NCI-H187 treated with DMSO at 0.1 percent for 48 hours (cell line): ENCODE measurements at places on chromosomes 12 and 14.

DNA sequence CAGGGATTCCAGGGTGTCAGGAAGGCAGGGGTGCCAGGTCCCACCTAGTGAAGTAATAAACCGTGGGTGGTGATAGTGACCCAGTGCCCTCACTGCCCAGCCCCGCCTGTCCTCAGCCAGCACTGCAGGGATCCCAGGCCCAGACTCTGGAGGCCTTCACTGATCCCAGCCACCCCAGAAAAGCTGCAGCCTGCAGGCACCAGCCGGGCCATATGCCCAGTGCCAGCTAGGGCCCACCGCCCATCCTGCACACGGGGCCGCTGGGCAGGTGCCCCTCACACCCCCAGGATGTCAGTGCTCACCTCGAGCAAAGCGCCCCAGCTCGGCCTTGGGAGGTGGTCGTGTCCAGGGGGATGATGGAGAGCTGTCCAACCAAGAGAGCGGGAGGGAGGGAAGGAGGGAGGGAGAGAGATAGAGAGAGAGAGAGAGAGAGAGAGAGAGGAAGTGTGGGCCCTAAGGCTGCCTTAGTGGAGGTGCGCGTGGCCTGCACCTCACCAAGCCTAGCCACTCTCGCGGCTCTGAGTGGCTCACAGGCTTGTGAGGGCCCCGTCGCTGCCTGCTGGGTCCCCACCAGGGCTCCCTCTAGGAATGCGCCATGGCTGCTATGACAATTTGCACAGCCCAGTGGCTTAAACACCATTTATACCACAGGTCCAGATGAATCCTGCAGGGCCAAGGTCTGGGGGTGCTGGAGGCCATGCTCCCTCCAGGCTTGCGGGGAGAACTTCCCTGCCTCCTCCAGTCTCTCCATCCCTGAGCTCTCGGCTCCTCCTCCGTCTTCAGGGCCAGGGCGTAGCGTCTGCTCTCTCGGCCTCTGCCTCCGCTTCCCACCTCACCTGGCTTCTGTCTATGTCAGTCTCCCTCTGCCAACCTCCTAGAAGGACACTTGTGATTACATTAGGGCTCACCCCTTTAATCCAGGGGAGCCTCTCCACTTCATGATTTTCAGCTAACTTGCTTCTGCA is 401.0 kb downstream of the TMEM121 start:
- no peak for DNase-seq

DNA sequence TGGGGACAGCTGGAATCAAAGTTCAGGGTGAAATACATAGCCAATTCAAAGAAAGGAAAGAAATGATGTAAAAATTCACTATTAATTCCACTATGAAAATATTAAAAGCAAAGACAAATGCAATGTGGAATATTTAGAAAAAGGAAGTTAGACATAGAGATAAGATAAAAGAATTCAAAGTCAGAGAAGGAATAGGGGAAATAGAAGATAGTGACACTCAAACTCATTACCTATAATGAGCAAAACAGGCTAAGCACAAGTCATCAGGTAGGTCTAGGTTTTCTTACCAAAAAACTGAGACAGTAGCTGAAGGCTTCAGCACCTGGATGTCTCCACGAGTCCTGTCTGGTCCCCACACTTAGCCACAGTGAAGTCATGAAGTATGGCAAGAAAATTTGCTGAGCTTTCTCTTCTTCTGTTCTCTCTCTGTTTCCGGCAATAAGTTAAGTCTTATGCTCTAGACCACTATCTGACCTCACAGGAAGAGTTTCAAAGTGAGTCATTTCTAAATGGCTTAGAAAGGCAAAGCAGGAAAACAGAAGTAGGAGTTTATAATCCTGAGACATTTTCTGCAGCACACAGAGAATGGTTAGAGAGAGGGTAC is at the start of gene C3AR1:
Gene C3AR1, minus strand, starts transcription at position 369 of the 604 bp plus-strand sequence. CDS start 6,174 bp downstream, outside the sequence.
- no peak for DNase-seq

DNA sequence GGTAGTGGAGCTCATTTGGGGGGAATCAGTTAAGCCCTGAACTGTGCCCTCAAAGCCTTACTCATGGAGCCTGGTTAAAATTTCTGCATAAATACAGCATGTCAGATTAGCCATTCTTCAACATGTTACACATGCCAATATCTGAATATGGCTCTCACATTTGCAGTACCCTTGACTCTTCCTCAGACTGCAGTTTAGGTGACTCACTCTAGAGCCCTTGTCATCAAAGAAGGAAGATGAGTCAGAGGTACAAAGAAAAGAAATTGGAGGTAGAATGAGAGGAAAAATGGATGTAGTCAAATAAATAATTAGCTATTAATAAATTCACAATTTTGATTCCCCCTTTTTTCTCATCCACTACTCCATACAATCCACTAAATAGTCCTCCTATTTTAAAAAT is 23.6 kb upstream of the OR4K2 start:
- DNase-seq = no peak

DNA sequence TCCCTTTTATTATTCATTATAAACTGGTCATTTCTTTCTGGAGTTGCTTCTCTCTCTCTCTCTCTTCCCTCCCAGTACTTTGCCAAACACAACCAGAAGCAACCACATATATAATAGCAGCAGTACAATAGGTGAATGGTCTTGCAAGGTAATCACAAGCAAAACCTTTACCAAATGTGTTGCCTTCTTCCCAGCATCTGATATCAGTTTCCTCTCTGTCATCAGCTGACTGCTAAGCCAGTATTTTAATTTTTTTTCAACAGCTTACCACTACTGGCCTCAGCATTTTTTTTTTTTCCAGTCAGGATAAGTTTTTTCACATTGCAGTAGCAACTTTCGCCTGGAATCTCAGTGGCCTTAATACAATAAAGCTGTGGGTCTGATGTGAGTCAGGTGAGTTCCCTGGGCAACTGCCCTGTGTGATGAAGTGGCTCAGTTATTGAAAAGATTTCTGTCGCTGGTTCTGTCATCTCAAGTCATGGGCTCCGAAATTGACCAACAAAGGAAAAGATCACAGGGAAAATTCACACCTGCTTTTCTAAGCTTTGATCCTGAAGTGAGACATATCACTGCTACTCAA is 282.5 kb upstream of the AMIGO2 start:
- no peak for DNase-seq

DNA sequence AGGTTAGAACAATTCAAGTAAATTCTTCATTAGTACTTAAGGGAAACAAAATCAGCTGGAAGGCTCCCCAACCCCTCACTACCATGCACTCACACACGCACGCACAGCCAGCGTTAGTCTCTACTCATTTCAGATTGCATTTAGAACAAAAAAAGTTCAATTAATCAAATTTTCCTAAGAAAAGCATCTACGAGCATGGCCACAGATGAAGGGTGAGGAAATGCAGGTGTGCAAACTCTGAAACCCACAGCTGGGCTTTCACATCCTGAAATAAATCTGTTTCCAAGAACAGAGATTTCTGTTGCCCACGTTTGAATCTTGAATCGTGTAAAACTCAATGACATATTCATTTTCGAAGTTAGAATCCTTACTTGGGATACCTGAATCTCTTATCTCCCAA is 62.6 kb downstream of the SEL1L start:
- DNase-seq = no peak

- DNase-seq = no peak
These were observed 397.3 kb downstream of the ZFP36L1 start for GRCh38 chr14:68395604-68396003.

DNA sequence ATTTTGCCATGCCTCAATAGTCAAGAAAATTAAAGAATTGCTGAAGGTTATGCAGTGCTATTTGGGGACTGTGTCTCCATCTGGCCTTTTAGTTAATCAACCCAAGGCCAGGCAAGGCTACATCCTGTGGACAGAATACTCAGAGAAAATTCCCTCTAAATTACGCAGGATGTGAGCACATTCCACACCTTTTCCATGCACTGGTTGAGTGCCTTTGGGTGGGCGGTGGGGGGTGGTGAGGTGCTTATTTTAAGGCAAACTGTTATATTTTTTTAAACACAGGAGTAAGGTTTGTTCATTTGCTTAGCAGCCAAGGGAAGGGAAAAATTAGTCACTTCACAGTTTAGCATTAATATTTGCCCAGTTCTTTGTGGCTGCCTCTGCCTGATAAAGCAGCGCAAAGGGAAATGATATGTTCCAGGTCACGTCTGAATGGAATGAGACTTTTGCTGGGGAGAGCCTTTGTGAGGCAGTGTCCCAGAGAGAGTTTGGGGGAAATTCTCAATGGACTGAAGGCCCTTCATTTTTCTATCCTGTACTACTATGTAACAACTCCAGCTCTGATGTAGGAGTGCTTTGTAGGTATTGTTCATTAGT is 17.2 kb upstream of the KCNA5 start:
- no peak for DNase-seq

DNA sequence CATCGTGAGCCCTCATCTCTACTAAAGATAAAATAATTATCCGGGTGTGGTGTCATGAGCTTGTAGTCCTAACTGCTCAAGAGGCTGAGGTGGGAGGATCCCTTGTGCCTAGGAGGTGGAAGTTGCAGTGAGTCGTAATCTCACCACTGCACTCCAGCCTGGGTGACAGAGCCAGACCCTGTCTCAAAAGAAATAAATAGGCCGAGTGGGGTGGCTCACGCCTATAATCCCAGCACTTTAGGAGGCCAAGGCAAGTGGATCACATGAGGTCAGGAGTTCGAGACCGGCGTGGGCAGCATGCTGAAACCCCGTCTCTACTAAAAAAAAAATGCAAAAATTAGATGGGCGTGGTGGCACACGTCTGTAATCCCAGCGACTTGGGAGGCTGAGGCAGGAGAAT is 70.9 kb downstream of the RESF1 start:
- DNase-seq = no peak

DNA sequence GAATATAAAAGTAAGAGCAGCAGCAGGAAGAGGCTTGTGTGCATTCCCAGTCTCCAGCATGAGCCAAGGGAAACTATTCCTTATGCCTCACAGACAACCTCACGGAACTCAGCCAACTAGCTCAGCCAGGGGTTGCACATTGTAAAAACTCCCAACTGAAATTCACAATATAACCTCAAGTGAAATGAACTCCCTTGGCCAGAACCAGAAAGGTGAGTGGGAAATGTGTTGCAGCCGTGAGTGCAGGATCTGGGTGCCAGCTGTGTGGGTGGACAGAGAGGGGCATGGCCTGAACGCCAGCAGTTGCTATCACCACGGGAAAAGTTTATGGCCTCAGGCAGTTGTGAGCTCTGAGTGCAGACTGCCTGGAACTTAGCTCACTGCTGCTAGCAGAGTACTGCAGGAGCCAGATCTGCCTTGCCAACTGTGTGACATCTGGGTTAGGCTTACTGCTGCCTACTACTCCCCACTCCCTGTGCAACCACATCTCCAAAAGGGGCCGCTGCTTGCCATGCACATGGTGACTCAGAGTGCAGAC is 2.3 kb upstream of the CLEC1A start:
- no peak for DNase-seq

DNA sequence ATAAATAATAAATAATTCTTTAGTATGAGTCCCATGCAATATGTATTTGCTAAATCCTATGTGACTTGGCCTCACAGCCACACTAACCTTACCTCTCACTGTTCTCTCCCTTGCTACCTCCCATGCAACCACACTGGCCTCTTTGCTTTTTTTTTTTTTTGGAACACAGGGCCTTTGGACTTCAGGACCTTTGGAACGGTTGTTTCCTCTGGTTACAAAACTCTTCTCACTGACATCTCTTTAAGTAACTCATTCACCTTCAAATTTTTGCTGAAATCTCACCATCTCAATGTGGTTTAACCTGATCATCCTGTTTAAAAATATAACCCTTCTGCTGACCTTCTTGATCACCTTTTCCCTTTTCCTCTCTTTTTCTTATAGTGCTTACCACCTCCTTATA is 194.0 kb downstream of the SSPN start:
- no peak for DNase-seq

DNA sequence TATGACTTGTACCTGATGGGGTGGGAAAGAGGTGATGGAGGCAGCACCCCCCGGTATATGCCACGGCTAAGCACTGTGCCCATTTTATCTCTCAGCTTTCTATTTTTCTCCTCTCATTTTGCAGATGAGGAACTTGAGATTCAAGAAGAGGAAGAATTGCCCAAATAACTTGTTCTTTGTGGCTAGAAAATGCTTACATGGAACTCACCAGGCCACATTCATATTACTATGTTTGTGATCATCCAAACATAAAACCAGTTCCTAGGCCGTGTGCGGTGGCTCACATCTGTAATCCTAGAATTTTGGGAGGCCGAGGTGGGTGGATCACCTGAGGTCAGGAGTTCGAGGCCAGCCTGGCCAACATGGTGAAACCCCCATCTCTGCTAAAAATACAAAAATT is 14.5 kb upstream of the PSMD9 start:
- DNase-seq = no peak

DNA sequence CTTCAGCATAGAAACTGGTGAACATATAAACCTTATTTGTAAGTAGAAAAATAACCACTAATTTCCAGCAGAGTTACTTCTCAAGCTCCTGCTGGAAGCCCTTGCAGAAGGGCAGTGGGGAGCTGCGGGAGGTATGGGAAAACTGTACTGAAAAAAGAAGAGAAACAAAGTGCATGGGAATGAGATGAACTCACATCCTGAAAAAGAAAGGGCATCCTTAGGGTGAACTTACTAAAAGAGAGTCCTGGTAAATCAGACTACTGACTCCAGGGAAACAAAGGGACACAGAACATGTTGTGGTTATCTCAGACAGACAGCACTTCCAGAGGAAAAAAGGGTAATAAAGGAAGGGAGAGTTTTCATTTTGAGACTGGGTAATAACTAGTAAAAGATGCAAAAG is 515.1 kb downstream of the RPL10L start:
- DNase-seq = no peak

DNA sequence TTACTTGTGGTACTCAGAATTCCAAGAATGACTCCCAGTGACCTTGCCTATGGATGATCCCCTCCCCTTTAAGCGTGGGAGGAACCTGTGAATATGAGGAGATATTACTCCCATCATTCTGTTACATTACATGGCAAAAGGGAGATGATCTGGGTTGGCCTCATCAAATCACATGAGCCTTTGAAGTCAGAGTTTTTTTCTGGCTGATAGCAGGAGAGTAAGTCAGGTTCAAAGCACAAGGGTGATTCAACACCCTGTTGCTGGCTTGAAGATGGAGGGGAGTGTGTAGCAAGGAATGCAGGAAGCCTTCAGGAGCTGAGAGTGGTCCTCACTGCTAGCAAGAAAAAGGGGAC is 9.1 kb upstream of the MDM2 start:
- no peak for DNase-seq

GRCh38 chr12:2753536-2753935 is 41.2 kb upstream of the FKBP4 start:
- no peak for DNase-seq

- no peak for DNase-seq
These were observed 6.9 kb upstream of the NUDT14 start for GRCh38 chr14:105187935-105188524.

DNA sequence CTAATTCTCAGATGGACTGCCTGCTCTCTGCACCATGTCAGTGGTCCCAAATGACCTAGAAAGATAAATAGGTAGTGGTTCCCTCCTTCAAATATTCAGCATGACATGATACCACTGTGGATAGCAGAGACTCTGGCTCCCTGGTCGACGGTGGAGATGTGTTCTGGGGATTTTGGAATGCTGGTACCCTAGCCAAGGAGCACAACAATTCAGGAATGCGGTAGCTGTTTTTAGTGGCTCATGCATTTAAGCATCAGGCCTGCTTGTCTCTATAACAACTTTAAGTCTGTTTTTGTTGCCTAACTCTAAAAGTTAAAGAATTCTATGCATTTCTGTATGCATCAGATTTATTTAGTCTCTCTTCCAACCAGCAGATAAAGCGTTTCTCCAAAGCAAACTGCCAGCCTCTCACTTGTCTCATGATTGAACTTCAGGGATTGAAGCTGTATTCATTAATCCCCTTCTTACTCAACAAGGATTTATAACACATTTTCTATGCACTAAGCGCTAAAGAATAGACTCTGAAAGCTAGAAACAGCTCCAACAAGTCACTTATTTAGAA is 164.9 kb upstream of the BMP4 start:
- DNase-seq = no peak
